Activated T-cell treated with anti-CD3 and anti-CD28 coated beads, Interleukin-2, amount 50 U/mL, for 24 hours (primary cell): ENCODE measurements at places on chromosomes 7 and 10.

DNA sequence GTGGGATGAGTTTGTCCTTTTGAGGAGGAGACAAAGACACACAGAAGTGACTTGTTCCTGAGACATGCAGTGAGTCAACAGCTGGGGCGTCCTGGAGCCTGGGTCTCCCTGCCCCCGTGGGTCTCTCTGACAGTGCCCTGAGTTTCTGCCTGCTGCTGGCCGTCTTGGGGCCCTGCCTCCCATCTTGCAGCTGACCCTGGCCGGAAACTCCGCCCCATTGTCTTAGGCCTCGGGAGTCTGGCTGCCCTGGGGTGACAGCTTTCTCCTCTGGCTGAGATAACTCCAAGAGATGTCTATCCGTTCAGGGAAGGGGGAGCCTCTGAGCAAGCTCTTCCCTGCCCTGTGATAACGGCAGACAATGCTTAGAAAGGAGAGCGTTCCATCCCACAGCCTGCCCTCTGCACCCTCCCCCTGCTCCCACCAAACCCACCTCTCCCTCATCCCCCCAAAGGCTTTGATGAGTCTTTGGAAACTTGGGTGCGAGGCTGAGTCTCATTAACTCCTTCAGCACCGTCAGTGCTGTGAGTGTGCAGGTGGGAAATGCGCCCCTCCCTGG, 69.5 kb upstream of the PODXL start:
- H3K27me3 ChIP-seq, result peaks cover 27% of the 10 kb centered on the region
- no peak overlapping the region for H3K4me3 ChIP-seq
- no peak overlapping the region for H3K27ac ChIP-seq

DNA sequence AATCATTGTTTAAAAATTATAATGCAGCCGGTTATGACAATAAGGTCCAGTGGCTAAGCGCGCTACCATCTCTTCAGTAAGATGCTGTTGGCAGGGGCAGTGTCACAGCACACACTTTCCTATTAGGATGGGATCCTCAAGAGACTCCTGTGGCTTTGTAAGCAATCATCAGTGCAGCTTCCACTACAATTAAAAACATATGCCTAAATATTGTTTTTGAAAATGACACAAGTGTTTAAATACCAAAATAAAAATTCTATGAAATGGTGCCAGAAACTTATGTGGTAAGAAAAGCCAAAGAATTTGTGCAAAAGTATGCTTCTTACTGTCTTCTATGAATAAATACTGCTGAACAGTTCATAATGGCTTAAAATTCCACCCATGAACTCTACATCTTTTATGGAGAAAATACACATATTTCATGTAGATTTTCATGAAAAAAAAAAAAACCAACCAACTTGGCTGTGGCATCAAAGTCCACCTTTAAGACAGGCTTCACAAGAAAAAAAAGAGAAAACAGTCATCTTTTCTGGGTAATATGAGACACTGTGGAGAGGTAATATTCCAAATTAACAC, 132.8 kb downstream of the SEMA3C start:
- DNase-seq, result no peak
- H3K4me3 ChIP-seq, result no peak overlapping the region
- no peaks in the 10 kb centered on the region for H3K27me3 ChIP-seq
- H3K36me3 ChIP-seq, result no peaks in the 10 kb centered on the region
- H3K27ac ChIP-seq, result no peak overlapping the region

GRCh38 chr7:7148798-7149481, 33.4 kb upstream of the C1GALT1 start:
- no peaks in the 10 kb centered on the region for H3K27me3 ChIP-seq
- peaks cover 6% of the 10 kb centered on the region for H3K36me3 ChIP-seq
- H3K4me1 ChIP-seq, result peaks cover 11% of the 10 kb centered on the region
- no peak overlapping the region for H3K27ac ChIP-seq
- DNase-seq, result no peak
- H3K4me3 ChIP-seq, result no peak overlapping the region

DNA sequence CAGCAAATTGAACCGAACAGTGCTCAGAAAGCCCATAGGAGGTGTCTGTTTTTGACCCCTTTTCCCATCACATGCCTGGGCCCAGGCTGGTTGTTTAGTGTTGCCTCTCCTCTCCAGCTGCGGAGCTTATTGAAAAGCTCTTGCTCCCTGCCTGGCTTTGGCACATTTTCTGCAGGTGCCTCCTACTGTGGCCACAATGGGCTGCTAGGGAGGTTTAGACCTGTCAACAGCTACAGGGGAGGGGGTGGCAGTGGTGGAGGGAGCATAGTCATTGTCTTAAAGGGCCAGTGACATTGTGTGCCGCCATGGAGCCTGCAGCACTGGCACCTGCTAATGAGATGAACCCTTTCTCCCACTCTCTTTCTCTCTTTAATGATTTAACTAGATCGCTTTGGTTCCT, 13.2 kb upstream of the ENO4 start:
- no peak overlapping the region for H3K27ac ChIP-seq
- no peaks in the 10 kb centered on the region for H3K4me1 ChIP-seq
- H3K4me3 ChIP-seq, result no peak overlapping the region
- H3K36me3 ChIP-seq, result no peaks in the 10 kb centered on the region

DNA sequence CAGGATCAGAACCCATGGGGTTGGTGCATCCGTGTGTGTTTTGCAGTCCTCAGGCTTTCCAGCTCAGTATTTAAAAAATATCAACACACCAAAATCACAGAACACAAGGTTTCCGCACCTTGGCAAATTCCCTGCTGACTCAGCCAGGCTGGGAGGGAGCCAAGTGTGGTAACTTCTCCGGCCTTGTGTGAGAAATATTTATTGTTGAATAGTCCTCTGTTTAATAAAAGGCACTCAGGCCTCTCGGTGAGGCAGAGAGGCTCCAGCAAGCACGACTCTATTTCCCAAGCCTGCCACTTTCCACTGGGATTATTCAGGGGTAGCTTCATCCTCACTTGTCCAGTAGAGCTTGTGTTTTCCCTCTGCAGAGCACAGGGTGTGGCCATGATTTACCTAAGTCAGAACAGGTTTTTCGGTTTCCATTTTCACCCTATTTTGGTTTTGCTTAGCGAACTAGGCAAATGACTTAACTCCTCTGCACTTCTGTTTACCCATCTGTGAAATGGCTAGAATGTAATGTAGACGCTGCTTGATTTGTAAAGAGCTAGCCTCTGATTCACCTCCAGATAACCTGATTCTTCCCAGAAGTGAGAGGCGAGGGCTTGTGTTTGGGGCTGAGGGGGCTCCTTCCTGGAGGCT, 13.0 kb upstream of the CHST15 start:
- peaks cover 2% of the 10 kb centered on the region for H3K4me1 ChIP-seq
- no peak overlapping the region for H3K4me3 ChIP-seq
- H3K36me3 ChIP-seq, result no peaks in the 10 kb centered on the region
- peaks cover 10% of the 10 kb centered on the region for H3K27me3 ChIP-seq
- H3K27ac ChIP-seq, result no peak overlapping the region

DNA sequence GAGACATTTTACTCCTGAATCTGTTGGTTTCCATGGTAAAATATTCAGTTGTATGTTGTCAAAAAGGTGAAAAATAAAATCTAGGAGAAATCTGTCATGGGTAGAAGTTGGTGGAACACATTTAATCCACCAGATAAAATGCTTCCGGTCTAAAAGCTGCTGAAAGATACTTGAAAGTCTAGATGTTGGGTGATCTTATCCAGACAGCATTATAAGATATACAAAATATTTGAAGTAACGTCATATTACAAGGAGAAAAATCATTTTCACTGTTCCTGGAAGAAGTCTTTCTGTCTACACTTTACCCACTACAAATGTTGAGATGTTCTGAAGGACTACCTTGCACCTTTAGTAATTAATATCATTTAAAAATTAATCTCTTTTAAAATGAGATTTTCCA, 40.9 kb downstream of the CALD1 start:
- H3K27ac ChIP-seq, result no peak overlapping the region
- H3K4me3 ChIP-seq, result no peak overlapping the region
- H3K36me3 ChIP-seq, result no peaks in the 10 kb centered on the region

GRCh38 chr10:17196045-17196444, 5.4 kb downstream of the TRDMT1 start:
- no peak overlapping the region for H3K27ac ChIP-seq
- no peak for DNase-seq
- H3K36me3 ChIP-seq, result peaks cover 3% of the 10 kb centered on the region
- peaks cover 22% of the 10 kb centered on the region for H3K4me1 ChIP-seq
- H3K4me3 ChIP-seq, result no peak overlapping the region
- H3K27me3 ChIP-seq, result no peaks in the 10 kb centered on the region

DNA sequence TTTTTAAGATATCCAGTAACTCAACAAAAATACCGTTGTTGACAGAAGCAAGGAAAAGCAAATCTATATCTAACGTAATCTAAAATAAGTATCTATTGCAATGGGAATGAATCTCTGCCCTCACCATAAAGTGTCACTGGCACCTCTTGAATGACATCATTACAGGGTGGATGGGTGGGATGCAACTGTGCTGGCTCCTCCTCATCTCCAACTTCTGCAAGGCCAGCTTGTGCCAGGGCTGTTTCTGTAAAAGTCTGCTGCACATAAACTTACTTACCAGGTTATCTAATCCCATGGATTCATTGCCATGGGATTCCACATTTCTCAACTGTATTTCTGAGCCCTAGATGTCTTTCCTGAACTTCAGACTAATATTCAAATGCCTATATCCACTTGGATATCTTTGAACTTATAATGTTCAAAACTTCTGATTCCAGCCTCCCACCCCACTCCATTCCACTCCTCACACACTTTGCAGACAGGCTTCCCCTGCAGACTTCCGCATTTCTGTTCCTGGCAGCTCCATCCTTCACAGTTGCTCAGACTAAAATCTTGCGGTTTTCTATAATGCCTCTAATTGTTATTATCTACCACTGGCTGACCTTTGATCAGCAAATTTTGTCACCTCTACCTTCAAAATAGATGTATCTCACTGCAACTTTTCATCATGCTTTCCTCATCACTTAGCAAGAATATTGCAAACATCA, 10.7 kb downstream of the FGL2 start:
- H3K36me3 ChIP-seq, result no peaks in the 10 kb centered on the region
- H3K27ac ChIP-seq, result no peak overlapping the region
- peaks cover 15% of the 10 kb centered on the region for H3K4me1 ChIP-seq
- H3K27me3 ChIP-seq, result no peaks in the 10 kb centered on the region

- no peak overlapping the region for H3K27ac ChIP-seq
- no peak for DNase-seq
- no peaks in the 10 kb centered on the region for H3K36me3 ChIP-seq
- no peak overlapping the region for H3K4me3 ChIP-seq
- peaks cover 2% of the 10 kb centered on the region for H3K27me3 ChIP-seq
- H3K4me1 ChIP-seq, result no peaks in the 10 kb centered on the region
Measured at GRCh38 chr7:46352004-46352954, 431.2 kb upstream of the IGFBP3 start.

- peaks cover 36% of the 10 kb centered on the region for H3K4me1 ChIP-seq
- peak; percentile 68 for DNase-seq
- H3K4me3 ChIP-seq, result peak overlapping the region; percentile 80
Measured at GRCh38 chr10:21516242-21517131, 9.0 kb downstream of the SKIDA1 start.

- H3K27me3 ChIP-seq, result no peaks in the 10 kb centered on the region
- H3K4me1 ChIP-seq, result peaks cover 42% of the 10 kb centered on the region
- peaks cover 1% of the 10 kb centered on the region for H3K36me3 ChIP-seq
- H3K4me3 ChIP-seq, result no peak overlapping the region
- H3K27ac ChIP-seq, result no peak overlapping the region
- DNase-seq, result no peak
Measured at GRCh38 chr7:1032536-1033181, 11.7 kb upstream of the GPR146 start.

DNA sequence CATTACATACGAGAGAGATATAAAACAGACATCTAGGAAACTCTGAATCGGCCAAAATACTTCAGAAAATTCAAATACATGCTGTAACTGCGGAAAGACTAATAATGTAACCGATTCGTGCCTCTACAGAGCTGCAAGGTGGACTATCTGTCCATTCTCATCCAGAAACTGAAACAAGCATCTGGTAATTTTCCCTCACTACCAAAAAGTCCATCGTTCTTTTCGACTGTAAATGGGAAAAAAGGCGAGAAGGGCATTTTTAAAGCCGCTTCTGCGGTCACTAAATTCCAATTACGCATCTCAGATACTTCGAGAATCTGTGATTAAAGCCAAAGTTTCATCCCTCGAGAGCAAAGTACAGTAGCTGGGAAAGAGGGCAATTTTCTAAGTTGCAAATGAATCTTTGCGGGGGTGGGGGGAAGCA, 1.3 kb downstream of the OGA start:
- peaks cover 63% of the 10 kb centered on the region for H3K4me1 ChIP-seq
- no peaks in the 10 kb centered on the region for H3K27me3 ChIP-seq
- H3K27ac ChIP-seq, result peak overlapping the region; percentile 97
- DNase-seq, result no peak
- peaks cover 60% of the 10 kb centered on the region for H3K36me3 ChIP-seq
- H3K4me3 ChIP-seq, result peak overlapping the region; percentile 94

DNA sequence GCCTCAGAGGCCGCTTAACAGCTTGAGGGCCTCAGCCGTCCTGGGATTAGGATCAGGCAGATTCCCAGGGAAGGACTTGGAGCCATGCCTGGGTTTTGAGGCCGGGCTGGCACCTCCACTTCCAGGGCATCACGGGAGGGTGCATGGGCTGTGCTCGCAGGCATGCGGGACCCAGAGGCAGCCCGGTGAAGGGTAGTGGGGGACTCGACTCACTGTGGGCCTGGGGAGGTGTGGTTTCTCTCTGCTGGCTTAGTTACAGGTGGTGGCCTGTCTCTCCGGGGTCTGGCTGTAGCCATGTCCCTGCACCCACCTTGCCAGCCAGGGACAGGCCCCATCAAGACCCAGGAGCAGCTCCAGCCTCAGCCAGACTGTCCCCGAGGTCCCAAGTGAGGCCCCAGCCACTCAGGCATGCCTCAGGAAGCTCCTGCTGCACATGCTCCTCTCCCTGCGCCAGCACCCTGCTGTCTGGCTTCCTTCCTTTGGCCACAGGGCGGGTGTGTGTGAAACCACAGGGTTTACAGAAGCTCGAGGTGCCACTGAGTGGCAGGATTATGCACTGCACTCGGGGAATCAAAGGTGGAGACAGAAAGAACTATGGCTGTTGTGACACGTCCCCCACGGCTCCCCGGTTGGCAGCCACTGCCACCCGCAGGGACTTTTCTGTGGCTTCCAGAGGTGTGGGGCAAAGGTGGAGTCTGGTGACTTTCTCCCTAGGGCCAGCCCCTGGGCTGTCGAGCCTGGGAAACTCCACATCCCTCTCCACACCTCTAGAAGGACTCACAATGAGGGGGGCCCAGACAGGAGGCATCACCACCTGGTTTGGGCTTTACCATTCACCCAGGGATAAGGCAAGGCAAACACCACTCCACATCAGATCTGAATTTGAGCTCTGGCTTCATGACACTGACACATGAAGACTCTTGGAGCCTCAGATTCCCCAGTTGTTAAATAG, 19.7 kb downstream of the GOLGA7B start:
- DNase-seq, result peak; percentile 84
- no peak overlapping the region for H3K4me3 ChIP-seq
- peaks cover 12% of the 10 kb centered on the region for H3K4me1 ChIP-seq
- no peaks in the 10 kb centered on the region for H3K27me3 ChIP-seq
- H3K27ac ChIP-seq, result peak overlapping the region; percentile 81
- H3K36me3 ChIP-seq, result no peaks in the 10 kb centered on the region

- no peaks in the 10 kb centered on the region for H3K36me3 ChIP-seq
- no peaks in the 10 kb centered on the region for H3K4me1 ChIP-seq
- H3K4me3 ChIP-seq, result no peak overlapping the region
- H3K27me3 ChIP-seq, result peaks cover 9% of the 10 kb centered on the region
- no peak overlapping the region for H3K27ac ChIP-seq
- no peak for DNase-seq
Measured at GRCh38 chr10:30114401-30114800, 55.0 kb upstream of the JCAD start.
